ENCODE measurements at places on chromosomes 7 and 10.

GRCh38 chr7:152633504-152633903 lies 42.4 kb downstream of the XRCC2 start:
- no peak for DNase-seq

DNA sequence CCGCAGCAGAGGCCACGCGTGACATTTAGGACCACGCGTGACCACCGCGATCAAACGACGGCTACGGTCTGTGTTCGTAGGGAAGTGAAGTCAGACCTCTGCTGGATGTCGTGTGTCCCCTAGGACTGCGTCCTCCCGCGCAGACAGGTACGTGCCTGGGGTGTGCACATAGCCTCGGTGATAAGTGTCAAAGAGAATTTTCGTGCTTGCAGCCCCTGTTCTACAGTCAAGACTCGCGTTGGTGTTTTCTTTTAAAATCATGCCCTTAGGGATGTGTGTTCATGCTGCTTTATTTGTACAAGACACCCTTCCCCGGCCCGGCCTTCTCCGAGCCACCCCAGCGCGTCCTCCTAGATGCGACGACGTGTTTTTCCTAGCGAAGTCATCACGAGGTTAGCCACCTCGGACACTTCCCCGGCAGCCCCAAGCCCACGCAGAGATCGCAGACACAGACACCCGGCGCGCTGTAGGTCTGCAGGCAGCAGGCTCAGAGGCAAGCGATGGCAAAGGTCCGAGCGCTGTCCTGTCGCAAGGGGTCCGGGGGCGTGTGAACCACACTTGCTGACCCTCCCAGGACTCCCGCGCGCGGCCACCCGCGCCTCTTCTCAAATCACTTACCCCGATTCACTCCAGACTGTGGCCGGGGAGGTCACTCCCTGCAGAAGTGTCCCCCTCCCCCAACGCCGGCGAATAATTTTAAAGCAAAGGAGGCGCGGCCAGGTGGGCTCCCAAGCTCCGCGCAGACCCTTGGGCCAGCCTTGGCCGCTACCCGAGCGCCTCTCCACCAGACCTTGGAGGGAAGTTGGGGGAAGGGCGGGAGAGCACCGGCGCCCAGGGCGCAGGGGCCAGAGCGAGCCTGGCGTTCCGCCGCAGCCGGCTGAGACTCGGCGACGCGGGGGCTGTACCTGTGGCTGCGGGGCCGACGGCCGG lies 552 bp downstream of the MKX start:
- DNase-seq, result no peak

- no peak for DNase-seq
Observed at GRCh38 chr7:112160771-112161150, 45.4 kb downstream of the DOCK4 start.

DNA sequence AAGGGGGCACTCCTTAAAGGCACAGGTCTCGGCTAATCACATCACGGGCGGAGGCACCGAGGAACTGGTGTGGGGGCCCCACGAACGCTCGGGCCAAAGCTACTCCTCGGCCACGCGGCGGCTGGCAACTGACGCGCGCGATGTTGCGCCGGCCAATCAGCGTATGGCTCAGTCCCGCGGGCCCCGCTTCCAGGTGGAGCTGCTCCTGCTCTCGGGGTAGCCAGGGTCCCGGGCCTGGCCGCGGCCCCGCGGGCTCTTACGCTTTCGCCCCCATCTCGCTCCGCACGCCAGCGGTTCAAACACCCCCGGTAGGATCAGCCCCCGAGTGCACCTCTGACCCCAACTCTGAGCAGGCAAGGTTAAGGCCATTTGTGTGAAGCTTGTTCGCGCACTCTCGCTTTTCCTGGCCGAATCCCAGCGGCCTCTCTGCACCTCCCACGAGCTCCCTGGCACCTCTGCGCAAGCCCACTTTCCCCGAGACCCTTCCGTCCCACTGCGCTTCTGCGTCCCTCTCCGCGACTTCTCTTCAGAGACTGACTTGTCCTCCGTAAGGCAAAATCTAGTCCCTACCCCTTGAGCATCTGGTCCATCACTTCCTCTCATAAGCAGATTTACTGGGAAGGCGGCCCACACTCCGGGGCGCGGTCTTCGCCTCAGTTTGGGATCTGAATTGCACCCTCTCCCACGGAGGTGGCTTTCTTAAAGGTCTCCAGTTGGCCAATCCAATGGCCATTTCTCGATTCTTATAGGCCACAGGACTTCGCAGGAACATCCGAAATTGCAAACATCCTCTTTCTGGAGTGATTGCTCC lies 200.9 kb upstream of the TBX20 start:
- no peak for DNase-seq

DNA sequence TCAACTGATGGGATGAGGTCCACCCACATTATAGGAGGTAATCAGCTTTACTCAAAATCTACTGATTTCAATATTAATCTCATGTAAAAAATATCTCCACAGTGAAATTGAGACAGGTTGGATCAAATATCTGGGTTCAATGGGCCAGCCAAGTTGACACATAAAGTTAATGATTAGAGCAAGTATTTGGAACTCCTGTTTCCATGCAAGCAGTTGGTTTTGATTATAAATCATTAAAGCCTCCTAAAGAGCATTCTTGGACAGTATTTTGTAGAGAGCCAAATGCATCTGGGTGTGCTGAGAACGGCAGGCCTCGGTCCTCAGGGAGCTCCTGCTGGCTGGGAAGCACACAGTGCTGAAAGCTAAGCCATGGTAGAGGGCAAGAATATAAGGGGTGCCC lies 126.9 kb upstream of the BTBD16 start:
- no peak for DNase-seq

GRCh38 chr10:128985036-128985435 lies 482.0 kb upstream of the MGMT start:
- DNase-seq, result no peak

GRCh38 chr7:41692251-41692650 lies 10.6 kb downstream of the INHBA start:
- DNase-seq, result no peak

DNA sequence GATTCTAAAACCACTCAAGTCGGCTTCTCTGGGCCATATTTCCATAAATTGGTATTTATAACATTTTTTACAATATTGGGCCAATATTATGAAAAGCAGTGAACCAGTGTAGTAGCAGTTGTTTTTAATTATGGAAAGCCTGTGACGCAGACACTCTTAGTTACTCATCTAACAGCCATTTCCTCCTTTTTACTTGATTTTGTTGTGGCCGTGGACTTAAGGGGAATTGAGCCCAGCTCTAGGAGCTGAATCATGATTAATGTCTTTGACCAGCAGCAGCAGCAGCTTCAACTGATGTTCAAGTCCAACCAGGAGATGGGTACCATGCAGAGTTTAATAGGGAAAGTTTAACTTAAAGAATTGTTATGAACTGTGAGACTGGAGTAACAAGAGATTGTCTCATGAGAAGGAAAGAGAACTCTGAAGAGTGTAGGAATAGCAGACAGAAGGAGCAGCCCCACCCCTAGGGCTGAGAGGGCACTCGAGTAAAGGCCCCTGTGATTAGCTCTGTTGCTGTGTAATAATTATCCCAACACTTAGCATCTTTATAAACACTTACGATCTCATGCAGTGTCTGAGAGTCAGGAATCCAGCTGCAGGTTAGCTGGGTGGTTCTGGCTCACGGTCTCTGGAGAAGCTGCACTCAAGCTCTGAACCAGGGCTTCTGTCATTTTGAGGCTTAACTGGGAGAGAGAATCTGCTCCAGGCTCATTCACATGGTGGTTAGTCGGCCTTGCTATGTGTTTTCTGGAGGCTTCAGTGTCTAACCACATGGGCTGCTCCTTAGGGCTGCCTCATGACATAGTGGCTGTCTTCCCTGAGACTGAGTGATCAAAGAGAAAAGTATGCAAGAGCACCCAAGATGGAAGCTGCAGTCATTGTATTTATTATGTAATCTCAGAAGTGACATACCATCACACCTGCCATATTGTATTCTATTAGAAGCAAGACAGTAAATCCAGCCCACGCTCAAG lies 4.6 kb downstream of the LANCL2 start:
- no peak for DNase-seq

DNA sequence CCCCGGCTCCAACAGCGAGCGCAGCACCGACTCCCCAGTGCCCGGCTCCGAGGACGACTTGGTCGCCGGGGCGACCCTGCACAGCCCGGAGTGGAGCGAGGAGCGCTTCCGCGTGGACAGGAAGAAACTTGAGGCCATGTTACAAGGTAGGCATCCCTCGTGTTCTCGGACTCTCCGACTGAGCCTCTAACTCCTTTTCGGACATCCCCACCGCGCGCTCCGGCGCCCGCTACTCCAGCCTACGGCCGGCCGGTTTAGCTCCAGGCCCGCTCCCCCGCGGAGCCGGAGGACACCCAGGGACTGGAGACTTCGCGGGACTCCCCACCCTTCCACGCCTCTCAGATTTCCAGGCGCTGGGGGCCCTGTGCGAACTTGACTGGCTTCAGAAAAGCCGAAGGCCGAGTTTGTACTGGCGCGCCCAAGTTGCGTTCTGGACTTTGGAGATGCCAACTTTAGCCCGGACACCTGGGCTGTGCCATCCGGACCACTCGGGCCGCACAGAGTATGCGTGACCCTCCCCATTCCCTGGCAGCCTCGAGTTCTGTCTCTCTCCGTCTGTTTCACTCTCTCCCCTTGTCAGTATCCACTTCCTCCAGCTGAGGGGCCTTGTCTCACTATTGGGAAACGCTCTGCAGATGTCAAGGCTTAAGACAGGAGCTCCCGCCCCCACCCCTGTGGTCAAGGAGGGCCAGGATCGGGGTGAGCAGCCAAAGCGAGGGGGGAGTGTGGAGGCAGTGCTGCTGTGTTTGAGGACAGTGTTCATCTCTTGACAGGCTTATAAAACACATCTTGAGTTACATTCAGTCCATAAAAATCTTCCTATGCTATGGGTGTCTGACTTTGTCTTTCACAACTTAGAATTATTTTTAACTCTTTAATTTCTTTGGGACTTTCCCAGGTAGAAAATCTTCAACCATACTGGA lies 777 bp downstream of the BICC1 start:
- DNase-seq, result no peak

- no peak for DNase-seq
Observed at GRCh38 chr10:24255881-24256311, 47.0 kb downstream of the KIAA1217 start.

GRCh38 chr7:75533926-75534325 lies 41.8 kb downstream of the SPDYE5 start:
- DNase-seq, result no peak

DNA sequence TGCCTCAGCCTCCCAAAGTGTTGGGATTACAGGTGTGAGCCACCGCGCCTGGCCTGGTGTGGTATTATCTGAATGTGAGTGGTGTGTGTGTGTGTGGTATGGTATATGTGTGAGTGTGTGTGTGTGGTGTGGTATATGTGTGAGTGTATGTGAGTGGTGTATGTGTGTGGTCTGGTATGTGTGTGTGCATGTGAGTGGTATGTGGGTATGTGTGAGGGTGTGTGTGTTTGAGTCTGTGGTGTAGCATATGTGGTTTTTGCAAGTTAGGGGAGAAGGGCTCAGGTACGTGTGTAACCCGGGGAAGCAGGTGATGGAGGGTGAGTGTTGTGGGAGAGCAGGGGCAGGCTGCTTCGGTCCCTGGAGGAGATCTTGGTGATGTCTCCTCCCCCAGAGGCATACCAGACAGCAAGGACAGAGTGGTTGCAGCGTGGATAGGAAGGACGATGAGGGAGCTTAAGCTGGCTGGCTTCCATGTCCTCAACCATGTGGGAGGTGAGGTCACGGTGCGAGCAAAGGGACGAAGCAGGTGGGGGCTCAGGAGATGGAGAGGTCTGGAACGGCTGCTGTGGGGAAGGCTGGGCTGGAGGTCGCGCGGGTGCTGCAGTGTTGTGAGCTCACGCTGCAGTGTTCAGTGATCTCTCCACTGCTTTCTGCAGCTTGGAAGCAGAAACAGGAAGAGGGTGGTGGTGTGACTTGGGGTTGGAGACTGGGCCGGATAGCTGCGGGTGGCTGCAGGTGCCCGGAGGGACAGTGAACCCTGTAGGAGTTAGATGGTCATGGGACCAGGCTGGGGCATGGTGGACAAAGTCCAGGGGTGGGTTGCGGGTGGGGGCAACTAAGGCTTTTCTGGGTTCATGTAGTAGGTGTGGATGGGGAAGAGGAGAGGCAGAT lies 5.0 kb downstream of the ZYX start:
- no peak for DNase-seq

GRCh38 chr10:48501787-48502771 lies 102.8 kb downstream of the ARHGAP22 start:
- no peak for DNase-seq

- no peak for DNase-seq
Observed at GRCh38 chr7:142808802-142809583, 38.2 kb downstream of the PRSS2 start.

DNA sequence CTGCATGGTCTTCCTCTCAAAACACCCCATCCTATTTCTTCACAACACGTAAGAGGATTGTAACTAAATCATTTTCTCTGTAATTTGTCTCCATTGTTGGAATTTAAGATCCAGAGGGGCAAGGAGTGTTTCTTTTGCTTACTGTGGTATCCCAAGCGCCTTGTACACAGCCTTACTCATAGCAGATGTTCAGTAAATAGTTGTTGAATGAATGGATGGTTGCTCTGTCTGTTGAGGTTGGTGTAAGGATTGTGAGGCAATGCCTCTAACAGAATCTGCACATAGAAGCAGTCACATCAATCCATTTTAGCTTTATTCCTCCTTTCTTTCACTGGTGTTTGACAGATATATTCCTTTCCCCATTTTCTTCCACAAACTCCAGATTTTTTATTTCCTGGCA lies 90.1 kb downstream of the ZNF365 start:
- no peak for DNase-seq

DNA sequence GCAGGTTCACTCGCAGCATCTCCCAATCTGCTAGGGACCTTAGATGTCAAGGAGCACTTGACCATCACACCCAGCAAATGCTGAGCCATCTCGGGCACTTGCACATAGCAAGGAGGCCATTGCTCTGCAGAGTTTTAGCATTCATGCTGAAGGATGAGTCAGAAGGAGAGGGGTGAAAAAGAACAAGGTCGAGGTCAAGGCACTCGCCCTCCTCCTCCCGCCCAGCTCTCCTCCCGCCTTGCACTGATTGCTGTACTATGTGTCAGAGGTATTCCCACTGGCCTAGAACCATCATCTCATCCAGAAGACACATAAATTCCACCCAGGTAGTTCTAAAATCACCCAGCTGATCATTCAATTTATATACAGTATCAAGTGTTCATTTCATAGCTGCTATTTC lies 255.1 kb upstream of the SP4 start:
- DNase-seq, result no peak

Data from NCI-H446 (cell line).